Astrocyte of the hippocampus (primary cell): ENCODE measurements at places on chromosomes 1 and 21.

DNA sequence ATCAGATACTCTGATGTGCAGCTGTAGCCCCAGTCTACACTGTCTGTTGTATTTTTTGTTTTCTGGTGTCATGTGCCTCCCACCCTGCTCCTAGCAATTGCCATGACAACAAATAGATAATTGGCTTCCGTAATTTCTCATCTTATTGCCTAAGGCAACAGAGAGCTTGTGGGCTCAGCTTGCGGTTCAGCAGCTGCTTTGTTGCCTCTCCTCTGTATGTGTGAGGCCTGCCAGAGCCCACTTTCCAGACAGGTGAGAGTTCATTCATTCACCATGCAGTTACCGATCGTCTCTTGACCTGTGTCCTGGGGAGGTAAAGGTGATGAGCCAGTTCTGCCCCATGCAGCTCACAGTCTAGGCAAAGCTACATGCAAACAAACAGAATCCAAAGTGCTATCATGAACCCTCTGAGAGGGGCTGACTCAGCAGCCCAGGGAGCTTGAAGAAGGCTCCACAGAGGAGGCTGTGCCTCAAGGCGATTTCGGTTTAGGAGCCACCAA, 11.9 kb downstream of the LGALS8 start:
- DNase-seq: no peak

DNA sequence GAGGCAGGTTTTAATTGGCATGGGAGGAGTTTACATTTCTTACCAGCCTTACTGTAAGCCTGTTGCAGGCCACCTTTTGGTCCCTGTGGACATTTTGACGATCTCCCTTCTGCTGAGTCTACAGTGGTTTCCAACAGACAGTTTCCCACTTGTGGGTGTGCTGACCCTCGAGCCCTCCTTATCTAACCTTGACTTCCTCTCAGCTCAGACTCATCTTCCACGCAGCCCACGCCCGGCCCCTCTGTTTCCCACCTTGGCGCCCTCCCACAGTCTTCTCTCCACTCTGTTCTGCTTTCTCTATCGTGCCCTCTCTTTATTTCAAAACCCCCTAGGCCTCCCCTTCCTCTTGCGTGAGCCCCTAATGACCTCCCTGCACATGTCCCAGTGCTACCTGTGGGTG, 6.1 kb upstream of the ARL8A start:
- no peak for DNase-seq

DNA sequence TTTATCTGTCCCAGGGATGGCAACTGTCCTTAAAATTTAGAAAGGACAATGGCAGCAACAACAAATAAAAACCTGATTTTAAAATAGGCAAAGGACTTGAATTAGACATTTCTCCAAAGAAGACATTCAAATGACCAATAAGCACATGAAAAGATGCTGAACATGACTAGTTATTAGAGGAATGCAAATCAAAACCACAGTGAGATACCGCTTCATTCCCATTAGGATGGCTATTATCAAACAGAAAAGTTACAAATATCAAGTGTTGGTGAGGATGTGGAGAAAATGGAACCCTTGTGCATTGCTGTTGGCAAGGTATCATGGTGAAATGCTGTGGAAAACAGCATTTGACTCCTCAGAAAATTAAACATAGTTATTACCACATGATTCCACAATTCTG, 120.7 kb downstream of the CRB1 start:
- DNase-seq: no peak

DNA sequence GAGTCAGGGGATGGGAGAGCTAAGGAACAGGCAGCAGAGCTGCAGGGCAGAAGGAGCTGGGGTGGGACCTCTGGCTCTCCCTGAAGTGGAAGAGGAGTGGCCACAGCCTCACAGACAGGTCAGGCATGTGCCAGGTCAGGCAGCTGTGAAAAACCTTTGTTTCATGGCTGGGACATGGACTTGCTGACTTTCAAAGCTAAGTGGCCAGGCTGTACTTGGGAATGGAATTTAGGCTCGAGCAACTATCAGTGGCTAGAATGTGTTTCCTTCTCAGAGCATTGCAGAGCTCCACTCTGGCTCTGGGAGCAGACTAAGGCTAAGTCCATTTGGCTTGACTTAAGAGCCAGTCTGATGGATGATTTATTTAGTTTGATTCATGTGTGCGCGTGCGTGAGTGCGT, 385.1 kb downstream of the LMX1A start:
- DNase-seq: no peak

- no peak for DNase-seq
These were observed 34.7 kb downstream of the PTPRU start for GRCh38 chr1:29270929-29271521.

DNA sequence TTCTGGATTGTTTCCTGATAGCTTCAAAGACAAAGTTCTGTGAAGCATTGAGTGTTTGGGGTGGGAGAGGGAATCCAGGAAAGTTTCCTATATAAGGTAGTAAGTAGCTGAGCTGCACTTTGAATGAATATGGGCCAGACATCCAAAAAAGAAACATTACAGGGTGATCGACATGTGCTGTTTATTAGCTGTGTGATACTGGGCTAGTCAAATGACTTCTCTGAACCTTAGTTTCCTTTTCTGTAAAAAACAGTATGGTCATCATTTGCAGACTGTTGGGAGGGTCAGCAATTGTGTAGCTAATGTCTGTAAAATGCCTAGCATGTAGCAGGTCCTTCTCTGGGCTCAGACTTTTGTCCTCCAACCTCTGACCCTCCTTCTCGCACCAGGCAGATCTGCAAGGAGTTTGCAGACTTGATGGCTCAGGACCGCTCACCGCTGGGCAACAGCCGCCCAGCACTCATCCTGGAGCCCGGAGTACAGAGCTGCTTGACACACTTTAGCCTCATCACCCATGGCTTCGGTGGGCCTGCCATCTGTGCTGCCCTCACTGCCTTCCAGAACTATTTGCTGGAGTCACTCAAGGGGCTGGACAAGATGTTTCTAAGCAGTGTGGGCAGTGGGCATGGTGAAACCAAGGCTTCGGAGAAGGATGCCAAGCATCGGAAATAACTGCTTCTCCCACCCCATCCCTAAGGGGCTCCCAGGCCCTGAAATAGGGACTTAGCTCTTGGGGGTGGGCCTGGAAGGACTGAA, 21.1 kb downstream of the TFAP2E start:
- no peak for DNase-seq

GRCh38 chr1:168145184-168146159, 8.7 kb upstream of the GPR161 start:
- peak; percentile 94 for DNase-seq

- no peak for DNase-seq
These were observed 7.1 kb upstream of the PEX10 start for GRCh38 chr1:2419416-2419815.

DNA sequence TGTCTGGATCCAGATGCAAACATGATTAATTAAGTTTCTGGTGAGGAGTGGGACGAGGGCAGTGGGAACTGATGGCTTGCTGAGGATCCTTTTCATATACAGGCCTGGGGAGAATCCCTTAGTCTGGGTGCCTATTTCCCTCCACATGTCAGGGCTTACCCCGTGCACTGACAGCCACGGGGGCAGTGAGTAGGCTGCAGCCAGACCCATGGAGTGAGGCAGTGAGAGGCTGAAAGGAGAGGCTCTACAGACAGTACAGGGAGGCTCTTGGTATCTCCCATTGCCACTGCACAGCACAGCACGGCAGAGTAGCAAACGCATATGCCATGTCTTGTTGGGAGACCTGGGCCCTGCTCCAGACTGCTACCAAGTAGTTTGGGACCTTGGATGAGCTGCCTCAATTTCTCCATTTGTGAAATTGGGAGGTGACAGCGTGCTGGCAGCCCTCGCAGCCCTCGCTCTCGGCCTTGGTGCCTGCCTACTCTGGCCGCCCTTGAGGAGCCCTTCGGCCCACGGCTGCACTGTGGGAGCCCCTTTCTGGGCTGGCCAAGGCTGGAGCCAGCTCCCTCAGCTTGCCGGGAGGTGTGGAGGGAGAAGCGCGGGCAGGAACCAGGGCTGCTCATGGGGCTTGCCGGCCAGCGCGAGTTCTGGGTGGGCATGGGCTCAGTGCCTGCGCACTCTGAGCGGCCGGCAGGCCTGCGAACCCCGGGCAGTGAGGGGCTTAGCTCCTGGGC, 35.3 kb upstream of the HAO2 start:
- no peak for DNase-seq

- DNase-seq: no peak
These were observed 318.9 kb upstream of the CHRM3 start for GRCh38 chr1:239067480-239067879.

DNA sequence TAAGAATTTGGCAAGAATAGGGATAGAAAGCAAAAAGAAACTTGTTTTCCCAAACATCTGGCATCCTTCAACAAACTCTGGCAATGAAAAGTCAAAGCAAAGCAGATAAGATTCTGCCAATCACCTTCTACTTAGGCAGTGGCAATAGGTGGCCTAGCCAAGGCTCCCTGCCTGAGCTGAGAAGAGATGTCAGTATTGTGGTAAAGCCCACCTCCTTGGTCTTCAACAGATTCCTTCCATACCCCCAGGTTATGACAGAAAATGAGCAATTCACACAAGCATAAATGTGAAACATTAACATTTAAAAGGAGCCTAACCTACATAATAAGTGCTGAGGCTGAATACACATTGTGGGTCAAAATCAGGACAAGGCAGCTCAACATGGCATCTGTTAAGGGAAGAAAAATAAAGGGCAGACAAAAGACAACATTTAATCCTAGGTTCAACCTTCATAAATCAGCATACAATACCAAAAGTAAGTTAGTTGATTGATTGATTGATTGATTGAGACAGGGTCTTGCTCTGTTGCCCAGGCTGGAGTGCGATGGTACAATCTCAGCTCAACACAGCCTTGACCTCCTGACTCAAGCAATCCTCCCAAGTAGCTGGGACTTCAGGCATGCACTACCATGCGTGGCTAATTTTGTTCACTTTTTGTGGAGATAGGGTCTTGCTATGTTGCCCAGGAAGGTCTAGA, 123.1 kb downstream of the AKT3 start:
- DNase-seq: no peak

DNA sequence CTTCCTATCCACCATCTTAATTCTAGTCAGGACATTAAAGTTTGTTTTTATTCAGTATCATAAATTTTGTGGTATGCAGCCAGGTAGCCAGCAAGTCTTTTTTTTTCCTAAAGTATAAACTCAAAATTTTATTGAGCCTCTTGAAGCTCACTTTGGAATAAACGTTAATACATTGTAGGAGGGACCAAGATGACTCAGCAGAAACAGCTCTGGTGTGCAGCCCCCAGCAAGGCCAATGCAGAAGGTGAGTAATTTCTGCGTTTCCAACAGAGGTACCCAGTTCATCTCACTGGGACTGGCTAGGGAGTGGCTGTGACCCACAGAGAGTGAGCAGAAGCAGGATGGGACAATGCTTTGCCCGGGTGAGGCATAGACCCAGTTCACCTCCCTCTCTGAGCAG, 9.7 kb upstream of the OR2M3 start:
- DNase-seq: no peak

DNA sequence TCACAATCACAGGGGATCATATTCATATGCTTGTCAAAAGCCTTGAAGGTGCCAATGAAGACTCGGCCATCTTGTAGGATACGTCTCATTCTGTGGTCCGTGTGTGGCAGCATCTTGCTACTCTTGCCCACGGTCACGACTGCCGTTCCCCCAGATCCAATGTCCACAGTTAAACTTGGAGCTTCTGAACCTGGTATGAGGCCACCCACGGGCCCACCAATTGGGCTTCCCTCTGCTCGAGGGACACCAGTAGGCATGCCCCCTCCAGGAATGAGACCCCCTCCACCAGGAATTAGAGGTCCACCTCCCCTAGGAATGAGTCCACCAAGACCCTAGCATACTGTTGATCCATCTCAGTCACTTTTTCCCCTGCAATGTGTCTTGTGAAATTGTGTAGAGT, 39.6 kb downstream of the MORN1 start:
- no peak for DNase-seq

DNA sequence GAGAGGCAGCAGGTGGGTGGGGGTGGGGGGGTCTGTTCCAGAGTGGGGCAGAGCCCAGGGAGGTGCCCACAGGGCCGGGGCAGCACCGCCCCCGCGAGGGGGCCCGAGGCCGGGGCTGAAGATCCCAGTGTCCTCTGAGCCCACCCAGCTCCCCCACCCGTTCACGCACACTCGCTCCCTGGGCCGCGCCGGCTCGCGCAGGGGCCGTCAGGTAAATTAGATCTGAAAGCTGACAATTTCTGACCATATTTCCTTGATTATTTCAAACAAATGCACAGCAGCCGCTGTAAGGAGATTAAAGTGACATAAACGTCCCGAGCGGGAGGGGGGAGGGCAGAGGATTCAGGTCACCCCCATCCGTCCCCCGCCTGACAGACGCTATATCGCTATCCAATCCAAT, 118.0 kb downstream of the CASZ1 start:
- no peak for DNase-seq

DNA sequence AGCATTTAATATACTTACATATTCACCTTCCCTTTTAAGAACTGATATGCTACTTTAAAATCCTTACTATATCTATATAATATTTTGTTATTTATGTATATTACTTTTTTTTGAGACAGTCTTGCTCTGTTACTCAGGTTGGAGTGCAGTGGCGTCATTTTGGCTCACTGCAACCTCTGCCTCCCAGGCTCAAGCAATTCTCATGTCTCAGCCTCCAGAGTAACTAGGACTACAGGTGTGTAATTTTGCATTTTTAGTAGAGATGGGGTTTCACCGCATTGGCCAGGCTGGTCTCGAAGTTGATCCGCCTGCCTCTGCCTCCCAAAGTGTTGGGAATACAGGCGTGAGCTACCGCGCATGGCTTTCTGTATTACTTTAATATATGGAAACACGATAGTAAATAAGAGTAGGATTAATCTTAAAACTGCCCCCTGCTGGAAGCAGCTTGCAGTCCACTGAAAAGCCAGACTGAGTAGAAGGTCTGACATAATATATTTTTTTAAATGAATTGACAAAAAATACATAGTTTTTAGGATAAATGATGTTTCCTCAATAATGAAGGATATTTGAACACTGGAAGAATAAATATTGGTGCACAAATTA, 24.4 kb downstream of the RCAN3 start:
- DNase-seq: no peak
